ENCODE measurements at places on chromosomes 5 and 9.

GRCh38 chr5:58496488-58496887 lies 5.3 kb downstream of the GAPT start:
- no peak for DNase-seq

DNA sequence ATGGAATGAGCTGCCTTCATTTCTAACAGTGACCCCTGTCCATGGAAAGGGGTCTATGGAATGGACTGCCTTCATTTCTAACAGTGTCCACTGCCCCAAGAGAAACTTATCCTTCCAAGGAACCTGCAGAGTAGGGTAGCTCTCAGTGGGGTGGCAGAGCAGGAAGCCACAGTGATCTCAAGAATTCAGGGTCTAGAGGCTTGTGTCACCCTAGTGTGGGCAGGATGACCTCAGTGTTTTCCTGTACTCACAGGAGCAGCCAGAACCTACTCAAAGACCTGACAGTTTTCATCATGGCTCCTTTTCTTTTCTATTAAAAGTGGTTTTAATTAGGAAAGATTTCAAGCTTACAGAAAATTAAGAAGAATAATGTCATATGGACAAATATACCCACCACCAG lies 27.5 kb downstream of the SEC61B start:
- DNase-seq: no peak

GRCh38 chr5:146018514-146019375 lies 82.4 kb downstream of the SH3RF2 start:
- DNase-seq: no peak

- DNase-seq: peak; percentile 19
Observed at GRCh38 chr9:113350937-113351336, 1.6 kb downstream of the BSPRY start.

DNA sequence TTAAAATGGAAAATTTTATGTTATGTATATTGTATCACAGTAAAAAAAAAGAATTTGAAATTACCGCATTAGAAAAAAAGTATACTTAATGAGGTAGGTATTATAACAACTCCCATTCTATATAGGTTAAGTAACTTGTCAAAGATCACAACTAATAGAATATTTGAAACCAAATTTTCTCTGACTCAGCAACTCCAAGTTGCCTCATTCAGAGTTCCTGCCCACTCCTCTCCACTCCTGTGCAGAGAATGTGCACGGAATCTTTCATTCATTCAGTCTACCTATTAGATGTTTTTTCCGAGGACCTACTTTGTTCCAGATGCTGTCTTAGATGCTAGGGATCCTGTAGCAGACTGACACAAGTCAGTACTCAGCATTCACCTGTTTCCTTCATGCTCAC lies 15.4 kb downstream of the SH3TC2 start:
- no peak for DNase-seq

GRCh38 chr5:107484281-107484680 lies 186.5 kb downstream of the EFNA5 start:
- DNase-seq: no peak
